CD8-positive, alpha-beta T cell (primary cell): ENCODE measurements at places on chromosomes 6 and 20.

GRCh38 chr20:63828951-63829350, 2.1 kb downstream of the ZBTB46 start:
- no peak for DNase-seq

GRCh38 chr20:10433014-10433622, 904 bp downstream of the MKKS start:
- DNase-seq, result peak; percentile 22

GRCh38 chr6:24307881-24308280, 50.0 kb downstream of the DCDC2 start:
- DNase-seq, result no peak

DNA sequence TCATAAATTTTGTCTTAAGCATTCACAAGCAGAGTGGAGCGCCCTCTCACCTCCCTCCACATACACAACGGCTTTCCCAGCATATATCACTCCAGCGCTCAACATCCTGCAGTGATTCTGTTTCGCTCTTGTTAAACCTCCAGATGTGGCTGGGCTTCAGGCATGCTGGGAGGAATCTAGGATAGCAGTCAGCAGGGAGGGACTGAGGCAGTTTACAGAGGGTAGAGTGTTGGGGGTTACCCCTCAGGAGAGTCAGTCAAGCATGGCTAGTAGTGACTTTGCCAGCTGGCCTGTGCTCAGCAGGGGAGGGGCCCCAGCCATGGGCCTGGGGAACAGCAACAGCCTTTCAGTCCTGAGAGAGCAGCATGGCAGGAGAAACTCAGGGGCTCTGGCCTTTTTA, 161.4 kb upstream of the FLRT3 start:
- no peak for DNase-seq

DNA sequence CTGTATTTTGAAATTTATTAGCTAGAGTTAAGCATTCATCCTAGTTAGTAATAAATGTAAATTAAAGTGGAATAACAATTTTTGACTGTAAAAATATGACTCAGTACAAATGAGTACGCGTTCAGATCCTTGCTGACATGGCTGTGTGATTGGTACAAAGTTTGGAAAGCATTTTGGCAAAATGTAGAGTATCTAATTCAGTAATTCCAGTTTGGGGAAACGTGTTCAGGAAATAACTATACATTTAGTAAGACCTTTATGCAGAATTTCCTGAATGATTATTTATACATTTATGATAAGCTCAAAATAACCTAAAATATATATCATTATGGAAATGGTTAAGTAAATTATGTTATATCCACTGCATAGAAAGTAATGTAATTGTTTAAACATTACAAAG, 8.0 kb downstream of the VTA1 start:
- no peak for DNase-seq

GRCh38 chr6:154457046-154457713, 53.3 kb downstream of the CNKSR3 start:
- no peak for DNase-seq
